ENCODE measurements at places on chromosomes 2 and 18.

DNA sequence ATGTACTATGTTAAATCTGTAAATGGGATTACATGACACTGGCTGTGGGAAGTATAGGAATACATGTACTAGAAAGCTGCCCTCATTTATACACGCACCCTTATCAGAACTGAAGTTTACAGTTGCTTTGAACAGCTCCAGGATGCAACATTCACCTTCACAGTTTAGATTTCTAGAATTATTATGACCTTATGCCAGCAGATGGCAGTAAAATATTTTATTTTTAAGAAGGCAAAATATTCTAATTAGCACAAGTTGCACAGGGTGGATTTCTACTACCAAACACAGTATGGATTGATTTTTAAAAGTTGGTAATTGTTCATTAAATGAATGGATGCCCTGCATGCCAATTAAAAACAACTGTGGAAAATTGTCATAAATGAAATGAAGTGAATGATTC is 670.4 kb downstream of the KCNJ3 start:
- DNase-seq: peak; percentile 3

DNA sequence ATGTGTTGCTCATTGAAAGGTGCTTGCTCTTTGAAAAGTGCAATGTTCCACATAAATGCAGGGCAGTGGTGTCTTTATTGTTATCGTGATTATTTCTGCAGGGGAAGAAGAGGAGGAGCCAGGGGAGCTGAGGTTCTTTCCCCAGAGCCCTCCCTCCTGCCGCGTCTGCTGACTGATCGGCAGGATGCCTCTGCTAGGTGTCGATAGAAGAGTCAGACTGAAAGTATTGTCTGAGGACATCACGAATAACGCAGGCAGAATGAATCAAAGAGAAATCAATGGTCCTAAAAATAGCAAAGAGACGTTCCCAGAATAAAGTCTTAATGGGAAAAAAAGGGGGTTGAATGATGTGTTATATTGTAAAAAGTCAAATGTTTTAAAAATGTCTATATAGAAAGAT is 47.4 kb upstream of the SIX3 start:
- no peak for DNase-seq

GRCh38 chr2:221001381-221001801 is 570.7 kb downstream of the EPHA4 start:
- no peak for DNase-seq

DNA sequence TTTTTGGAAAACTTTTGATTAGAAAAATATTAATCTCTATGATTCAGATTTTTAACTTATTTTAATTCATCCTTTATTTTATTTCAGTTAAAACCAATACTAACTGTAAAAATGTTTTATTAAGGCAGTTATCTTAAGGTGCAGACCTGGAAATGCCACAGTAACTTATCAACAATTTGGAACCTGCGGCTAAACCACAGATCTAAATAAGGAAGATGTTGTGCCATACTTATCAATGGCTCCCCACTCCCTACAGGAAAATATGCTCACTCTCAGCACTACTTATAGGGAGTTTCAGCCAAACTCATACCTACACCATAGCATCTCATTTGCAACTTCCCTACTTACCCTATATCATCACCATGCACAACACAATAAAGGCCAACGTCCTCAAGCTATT is 226.9 kb upstream of the KYNU start:
- no peak for DNase-seq

- DNase-seq: no peak
Observed at GRCh38 chr2:226813148-226813701, 13.6 kb upstream of the IRS1 start.

- DNase-seq: no peak
Observed at GRCh38 chr18:48707636-48708296, 168.9 kb downstream of the CTIF start.

DNA sequence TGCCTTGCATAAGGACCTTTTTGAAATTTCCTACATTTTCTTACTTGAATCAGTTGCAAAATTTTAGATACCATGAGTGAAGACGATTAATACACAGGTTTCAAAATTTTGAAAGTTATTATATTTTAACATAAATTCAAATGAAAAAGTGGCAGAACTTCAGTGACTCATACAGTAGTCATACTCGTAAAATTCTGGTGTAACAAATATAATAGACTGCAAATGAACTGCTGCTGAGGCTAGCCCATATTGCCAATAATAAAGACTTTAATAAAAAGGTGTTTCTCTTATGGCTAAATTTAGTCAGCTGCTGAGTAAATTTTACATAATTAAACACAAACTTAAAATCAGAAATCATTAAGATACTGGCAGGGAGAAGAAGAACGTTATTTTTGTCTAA is 36.9 kb downstream of the MSH6 start:
- no peak for DNase-seq

DNA sequence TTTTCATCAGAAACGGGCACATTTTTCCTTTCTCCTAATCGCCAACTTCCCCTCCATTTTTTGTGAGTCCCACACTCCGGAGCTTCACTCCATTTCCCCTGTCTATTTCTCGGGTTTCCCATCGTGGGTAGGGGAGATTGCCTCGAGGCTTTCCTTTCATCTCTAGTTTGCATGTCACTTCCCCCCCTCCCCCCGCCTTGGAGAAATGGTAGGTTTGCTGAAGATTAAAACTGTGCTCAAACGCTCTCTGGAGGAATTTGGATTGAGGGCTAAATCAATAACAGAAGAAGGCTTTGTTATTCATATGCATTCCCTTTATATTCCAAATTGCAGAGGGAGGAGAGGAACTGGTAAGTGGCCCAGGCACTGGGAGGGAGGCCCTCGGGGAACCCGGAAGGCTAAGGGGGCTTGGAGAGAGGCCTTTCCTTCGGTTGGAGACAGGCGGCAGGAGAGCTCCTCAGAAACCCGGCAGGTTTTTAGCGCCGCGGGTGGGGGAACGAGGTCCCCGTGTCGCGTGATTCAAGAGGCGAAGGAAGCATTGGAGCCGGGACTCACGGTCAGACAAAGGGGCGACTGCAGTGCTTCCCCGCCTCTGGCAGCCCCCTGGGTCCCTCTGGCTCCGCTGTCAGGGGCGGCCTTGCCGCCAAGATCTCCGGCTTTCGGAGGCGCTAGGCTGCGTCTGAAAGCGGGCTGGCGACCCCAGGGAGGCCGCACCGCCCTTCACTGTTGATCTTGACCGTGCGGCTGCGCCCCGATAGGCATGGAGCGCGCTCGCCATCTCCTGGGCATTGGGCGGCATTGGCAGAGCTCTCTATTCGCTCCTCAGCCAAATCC is 2.4 kb upstream of the HOXD12 start:
- peak; percentile 66 for DNase-seq

- DNase-seq: no peak
Observed at GRCh38 chr2:219965287-219966194, 338.1 kb downstream of the SLC4A3 start.

DNA sequence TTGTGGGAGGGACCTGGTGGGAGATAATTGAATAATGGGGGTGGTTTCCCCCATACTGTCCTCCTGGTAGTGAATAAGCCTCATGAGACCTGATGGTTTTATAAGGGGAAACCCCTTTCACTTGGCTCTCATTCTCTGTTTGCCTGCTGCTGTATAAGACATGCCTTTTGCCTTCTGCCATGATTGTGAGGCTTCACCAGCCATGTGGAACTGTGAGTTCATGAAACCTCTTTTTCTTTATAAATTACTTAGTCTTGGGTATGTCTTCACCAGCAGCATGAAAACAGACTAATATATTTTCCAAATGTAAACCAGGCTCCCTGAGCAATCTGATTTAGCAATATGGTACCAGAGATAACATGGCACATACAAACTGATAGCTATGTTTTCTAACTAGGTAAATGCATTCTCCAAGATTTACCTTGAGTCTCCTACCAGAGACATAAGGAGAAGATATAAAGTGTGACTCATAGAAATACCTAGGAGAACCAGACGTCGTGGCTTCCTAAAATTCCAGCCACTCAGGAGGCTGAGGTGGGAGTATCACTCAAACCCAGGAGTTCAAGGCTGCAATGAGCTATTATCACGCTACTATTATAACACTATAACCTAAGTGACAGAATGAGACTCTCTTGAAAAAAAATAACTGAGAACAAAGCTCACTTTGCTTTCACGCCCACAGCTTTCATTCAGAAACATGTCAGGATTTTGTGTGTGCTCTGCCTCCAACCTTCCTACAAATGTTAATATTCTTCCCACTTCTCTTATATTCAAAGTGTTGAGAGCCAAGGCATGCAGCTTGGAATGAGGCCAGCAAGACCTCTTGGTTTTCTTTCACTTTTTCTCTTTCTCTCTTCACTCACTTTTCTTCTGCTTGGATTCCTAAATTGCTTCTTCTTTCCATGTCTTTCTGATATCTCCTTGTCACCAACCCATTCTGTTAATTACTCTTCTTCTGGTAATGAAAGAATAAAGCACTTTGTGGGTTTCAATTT is 263.9 kb upstream of the UBE2E3 start:
- DNase-seq: no peak

- no peak for DNase-seq
Observed at GRCh38 chr2:196959734-196960338, 33.3 kb upstream of the PGAP1 start.

DNA sequence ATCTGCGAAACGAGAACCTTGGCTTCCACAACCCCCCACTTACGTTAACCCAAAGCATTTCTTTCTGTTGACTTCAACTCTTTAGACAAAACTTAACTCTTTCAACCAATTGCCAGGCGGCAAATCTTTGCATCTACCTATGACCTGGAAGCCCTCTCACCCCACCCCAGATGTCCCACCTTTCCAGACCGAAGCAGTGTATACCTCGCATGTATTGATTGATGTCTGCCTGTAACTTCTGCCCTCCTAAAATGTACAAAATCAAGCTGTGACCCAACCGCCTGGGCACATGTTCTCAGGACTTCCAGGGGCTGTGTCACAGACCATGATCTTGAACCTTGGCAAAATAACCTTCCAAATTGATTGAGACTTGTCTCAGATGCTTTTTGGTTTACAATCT is 12.3 kb downstream of the AQP12B start:
- no peak for DNase-seq

- no peak for DNase-seq
Observed at GRCh38 chr2:96399342-96400048, 63.9 kb downstream of the NCAPH start.

DNA sequence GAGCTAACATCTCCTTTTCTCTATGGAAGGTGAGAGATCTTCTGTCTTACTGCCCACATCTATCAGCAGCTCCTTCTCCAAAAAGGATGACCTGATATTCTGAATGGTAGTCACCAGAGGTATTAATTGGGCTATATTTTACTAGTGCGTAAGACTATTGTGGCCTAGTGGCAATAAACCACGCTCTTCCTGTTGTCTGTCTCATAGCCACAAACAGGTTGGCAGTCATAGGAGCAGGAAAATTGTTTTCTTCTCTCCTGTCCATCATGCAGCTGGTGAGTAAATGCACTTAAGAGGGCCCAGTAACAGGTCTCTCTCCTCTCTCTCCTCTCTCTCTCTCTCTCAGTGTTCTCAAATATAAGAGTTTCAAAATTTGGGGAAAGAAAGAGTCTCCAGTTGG is 856.8 kb upstream of the ACVR2A start:
- no peak for DNase-seq

- no peak for DNase-seq
Observed at GRCh38 chr2:4098137-4098536, 394.8 kb downstream of the DCDC2C start.

- DNase-seq: no peak
Observed at GRCh38 chr2:44723921-44724320, 217.6 kb upstream of the SIX3 start.

- no peak for DNase-seq
Observed at GRCh38 chr18:38932752-38933151, 1367.2 kb upstream of the CELF4 start.

DNA sequence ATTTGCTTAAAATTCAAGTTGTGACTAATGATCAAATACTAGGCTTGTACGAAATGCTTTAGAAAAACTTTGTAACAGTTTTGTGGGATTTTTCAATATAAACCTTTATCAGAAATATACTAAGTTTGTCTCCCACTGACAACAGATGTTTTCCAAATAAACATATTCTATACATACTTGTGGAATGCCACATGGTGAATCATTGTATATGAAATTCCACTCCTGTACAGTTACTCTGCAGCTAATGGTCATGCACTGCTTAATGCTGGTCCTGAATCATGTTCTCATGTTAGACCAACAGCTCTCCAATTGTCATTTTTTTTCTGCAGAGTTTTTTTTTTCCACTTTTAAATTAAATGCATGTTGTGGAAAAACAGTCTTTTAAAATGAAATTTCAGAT is 90.1 kb downstream of the DPP4 start:
- no peak for DNase-seq

DNA sequence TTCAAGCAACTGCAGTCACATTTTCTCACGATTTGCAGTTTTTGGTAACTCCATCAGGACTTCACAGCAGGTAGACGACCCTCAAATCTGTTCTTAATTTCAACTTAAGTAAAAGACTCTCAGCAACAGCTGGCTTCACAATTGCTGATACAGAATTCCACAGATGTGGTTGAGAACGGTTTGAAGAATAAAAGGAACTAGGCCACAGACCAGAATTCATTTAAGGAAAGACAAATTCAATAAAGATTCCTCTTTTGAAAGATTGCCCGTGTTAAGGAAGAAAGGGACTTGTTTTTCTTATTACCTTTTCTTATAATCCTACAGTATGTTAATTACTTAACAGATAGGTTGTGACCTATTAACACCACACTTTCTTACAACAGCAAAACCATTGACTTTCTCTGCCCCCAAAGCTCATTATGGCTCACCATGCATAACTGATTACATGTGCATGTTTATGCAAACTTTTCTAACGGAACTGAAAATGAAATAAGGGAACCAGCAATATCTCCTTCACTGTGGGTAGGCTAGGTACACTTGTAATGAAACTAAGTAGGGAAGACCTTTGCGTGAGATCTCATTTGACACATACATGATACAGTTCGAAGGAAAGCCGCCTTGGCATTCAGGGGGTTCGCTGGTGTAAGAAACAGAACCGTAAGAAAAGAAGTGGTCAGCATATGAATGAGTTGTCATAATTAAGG is 4.7 kb upstream of the ZNF516 start:
- no peak for DNase-seq

DNA sequence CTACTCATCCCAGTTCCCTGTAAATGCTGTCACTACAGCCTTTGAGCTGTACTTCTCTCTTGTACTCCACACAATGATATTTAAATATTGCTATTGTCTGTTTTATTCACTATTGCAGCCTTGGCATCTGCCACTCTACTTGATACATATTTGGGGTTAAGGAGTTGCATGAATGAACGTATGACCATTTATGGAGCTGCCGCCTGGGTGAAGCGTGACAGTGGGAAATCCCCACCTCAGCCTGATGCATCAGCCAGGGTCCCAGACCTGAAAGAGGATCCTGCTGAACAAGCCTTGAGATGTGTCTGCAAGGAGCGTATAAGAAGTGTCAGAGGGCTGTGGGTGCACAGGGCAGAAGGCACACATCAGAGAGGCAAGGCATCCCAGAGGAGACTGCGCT is 39.1 kb downstream of the MRPL35 start:
- no peak for DNase-seq

GRCh38 chr2:179677077-179677688 is 184.2 kb downstream of the ZNF385B start:
- no peak for DNase-seq

- DNase-seq: no peak
Observed at GRCh38 chr2:159187106-159187505, 99.4 kb downstream of the WDSUB1 start.

- DNase-seq: no peak
Observed at GRCh38 chr2:67599561-67599960, 202.4 kb downstream of the ETAA1 start.

- DNase-seq: no peak
Observed at GRCh38 chr2:51212374-51212773, 180.4 kb upstream of the NRXN1 start.

- no peak for DNase-seq
Observed at GRCh38 chr18:42533009-42533575, 578.1 kb downstream of the PIK3C3 start.

Data from HCT116 (cell line).